ENCODE measurements at places on chromosomes 12 and 14.

DNA sequence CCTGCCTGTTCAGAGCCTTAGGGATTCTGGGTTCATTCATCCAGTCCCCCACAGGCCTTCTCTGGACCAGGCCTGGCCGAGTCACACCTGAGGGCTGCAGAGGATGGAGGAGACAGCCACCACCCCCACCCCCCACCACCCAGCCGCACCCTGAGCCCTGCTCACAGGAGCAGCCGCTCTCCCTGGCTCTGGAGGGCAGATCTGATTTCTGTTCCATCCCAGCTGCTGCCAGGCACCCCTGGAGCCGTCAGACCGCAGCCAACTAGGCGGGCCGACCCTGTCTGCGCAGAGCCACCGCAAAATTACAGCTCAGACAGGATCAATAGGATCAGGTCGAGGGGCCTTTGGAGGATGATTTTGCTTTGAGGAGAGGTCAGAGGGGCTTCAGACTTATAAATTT is 154.6 kb upstream of the MYL2 start:
- DNase-seq: no peak

DNA sequence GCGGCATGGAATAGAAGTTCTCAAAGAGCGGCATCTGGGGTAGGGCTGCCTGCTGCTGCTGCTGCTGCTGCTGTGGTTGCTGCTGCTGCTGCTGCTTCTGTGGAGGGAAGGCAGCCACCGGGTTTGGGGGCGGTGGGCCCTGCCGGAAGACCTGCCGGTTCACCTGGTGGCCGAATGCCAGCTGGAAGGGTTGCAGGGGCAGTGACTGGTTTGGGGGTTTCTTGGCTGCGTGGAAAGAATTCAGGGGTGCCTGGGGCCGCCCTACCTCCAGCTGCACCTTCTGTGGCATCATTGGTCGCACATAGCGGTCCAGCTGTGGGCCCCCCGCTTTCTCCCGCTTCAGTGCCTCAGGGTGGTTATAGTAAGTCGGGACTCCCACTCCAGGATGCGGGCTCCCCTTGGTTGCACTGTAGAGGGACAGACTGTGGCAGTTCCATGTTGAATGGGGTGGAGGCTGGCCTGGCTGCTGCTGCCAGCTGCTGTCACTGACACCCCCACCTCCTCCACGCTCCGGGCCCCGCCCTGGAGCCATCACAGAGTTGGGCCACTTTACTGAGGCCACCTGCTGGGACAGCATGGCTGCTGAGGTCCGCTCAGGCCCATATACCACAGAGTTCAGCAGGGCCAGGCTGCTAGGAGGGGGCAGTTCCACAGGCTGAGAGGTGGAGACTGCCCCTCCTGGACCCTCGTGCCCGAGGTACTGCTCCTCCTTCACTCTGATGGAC is 25.2 kb upstream of the PNMA1 start:
- no peak for DNase-seq

DNA sequence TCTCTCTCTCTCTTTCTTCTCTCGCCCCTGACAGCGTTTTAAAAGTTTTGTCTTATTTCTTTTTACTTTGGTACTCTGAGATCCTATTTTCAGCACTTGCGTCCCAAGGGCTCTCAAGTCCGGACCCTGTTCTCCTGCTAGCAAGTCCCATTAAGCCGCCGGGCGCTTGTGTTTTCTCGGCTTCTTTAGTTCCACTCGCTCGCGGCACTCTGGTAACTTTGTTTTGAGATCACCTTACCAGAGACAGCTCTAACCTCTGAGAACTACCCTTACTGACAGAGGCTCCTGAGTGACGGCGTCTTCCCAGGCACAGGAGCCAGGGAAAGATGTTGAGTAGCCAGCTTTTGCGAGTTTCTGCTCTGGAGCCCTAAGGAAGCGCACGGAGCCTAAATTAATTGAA is 2.7 kb upstream of the MYF5 start:
- no peak for DNase-seq

DNA sequence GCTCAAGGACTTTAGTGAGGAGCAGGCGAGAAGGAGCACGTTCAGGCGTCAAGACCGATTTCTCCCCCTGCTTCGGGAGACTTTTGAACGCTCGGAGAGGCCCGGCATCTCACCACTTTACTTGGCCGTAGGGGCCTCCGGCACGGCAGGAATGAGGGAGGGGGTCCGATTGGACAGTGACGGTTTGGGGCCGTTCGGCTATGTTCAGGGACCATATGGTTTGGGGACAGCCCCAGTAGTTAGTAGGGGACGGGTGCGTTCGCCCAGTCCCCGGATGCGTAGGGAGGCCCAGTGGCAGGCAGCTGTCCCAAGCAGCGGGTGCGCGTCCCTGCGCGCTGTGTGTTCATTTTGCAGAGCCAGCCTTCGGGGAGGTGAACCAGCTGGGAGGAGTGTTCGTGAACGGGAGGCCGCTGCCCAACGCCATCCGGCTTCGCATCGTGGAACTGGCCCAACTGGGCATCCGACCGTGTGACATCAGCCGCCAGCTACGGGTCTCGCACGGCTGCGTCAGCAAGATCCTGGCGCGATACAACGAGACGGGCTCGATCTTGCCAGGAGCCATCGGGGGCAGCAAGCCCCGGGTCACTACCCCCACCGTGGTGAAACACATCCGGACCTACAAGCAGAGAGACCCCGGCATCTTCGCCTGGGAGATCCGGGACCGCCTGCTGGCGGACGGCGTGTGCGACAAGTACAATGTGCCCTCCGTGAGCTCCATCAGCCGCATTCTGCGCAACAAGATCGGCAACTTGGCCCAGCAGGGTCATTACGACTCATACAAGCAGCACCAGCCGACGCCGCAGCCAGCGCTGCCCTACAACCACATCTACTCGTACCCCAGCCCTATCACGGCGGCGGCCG is 1.1 kb downstream of the PAX9 start:
- peak; percentile 11 for DNase-seq

DNA sequence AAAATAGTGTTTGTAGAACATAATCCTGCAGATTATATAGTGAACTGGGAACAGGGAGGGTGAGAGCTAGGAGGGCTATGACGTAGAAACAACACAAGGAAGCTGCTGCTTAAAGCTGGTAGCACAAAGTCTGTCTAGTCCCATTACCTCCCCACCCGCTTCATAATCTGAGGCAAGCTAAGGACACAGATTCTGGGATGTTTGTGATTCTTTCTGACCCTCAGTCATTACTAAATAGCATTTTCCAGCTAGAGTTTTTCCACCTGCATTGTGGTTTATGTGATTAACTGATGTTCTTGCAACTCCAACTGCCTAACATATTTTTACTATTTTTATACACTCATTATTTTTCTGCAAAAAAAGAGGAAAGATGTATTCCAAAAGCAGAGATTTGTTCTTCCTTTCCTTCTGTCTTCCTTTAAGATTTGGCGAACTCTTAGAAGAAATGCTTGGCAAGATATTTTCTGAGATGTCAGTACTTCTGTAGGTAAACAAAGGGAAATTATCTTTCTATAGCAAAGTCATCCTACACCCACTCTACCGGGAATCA is 293.2 kb upstream of the FAR2 start:
- DNase-seq: no peak

DNA sequence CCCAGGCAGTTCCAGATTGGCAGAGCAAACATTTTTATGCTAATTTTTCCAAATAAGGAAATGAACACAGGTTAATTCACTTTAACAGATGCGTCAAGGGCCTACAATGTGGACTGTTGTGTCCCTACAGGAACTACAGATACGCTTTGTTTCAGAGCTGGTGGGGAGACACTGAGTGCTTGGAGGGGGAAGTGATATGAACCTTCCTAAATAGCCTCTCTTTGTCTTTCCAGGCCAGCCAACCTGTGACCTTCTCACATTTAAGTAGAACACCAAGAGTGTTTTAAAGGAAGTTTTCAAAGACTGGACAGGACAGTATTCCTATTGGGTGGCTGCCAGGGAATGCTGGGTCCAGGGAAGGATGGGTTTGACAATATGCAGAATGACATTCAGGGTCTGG is 141.3 kb downstream of the ZNF664 start:
- DNase-seq: no peak

- no peak for DNase-seq
Observed at GRCh38 chr12:13288937-13289652, 92.6 kb downstream of the EMP1 start.

GRCh38 chr12:32398816-32399369 is 465 bp upstream of the FGD4 start:
- no peak for DNase-seq

- no peak for DNase-seq
Observed at GRCh38 chr14:72975770-72976169, 49.5 kb downstream of the DCAF4 start.

DNA sequence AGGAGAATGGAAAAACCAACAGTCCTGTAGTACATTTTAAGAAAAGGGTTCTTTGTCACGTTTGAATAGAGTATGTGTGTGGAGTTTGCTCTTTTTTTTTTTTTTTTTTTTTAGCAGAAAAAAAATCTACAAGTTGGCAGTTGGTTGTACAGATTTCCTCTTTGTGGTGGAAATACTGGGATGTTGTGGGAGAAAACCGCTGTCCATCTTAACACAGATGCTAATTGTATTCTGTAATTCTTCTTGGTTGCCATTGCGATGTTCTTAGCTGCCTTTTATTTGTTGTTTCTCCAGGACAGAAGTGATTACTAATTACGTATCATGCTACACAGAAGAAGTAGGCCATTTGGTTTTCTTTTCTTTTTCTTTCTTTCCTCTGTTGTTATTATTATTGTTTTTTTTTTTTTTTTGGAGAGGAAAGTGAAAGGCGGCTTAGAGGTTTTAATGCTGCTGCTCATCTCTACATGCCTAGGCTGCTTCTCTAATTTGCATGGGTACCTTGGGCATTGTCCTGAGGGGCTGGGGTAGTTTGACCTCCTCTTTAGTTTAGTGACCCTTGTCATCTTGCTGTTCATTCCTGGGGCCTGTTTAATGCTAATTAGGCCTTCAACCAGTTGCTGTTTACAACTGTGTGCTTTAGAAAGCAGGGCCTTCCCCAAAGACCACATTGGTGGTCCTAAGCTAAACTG is 94.7 kb downstream of the TMTC2 start:
- no peak for DNase-seq

DNA sequence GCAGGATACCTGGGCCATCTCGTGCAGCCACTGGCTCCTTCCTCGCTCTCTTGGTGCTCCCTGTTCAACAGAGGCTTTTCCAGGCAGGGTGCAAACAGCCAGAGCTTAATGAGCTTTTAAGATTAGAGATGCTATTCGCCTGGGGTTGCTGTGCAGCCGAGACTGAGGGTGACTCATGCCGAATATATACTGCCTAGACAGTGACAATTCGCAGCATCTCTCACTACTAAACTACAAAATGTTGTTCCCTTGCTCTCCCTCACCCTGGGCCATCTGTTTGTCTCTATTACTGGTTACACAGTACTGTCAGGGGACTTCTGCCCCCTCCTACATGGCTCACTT is 26.0 kb upstream of the TESC start:
- DNase-seq: no peak

All from GM10248 (cell line).